ENCODE measurements at places on chromosomes 2 and 18.

GRCh38 chr2:126953483-126953882, 54.8 kb downstream of the TEX51 start:
- DNase-seq: no peak

GRCh38 chr2:58762176-58762781, 521.2 kb upstream of the FANCL start:
- peak; percentile 82 for DNase-seq

DNA sequence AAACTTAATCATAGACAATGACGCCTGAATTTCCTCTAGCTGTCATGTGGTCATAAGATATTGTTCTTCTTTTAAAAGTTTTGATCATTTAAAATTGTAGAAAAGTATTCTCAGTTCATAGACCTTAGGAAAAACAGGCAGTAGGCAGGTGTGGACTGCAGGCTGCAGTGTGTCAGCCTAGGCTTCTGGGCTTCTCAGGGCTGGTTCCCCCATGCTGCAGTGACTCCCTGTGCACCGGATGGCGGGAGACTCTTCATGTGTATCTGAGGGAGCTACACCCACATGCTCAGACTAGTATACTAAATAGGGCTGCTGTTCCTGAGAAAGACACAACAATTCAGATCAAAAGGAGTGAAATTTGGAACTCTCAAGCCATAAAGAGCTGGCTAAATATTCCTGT, 72.4 kb downstream of the PXDN start:
- no peak for DNase-seq

DNA sequence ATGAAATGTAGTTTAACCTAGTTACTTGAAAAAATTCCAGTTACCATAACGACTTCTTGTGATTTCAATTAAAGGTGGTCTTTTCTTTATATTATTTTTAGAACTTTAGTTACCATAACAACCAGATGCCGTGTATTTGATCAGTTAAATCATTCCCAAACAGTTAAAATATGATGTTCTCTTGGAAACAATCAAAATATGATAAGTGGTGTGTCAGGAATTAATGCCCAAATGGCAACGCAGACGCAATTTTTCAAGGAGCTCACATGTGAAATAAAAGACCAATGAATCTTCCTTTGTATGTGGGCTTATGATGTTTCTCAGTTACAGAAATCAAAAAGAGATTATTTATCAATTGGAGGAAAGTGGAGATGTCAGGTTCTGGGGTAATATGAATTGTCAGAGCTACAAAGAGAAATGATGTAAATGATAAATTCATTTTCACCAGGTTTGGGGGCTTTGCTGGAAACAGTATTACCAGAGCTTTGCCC, 189.1 kb upstream of the PARD3B start:
- DNase-seq: no peak

DNA sequence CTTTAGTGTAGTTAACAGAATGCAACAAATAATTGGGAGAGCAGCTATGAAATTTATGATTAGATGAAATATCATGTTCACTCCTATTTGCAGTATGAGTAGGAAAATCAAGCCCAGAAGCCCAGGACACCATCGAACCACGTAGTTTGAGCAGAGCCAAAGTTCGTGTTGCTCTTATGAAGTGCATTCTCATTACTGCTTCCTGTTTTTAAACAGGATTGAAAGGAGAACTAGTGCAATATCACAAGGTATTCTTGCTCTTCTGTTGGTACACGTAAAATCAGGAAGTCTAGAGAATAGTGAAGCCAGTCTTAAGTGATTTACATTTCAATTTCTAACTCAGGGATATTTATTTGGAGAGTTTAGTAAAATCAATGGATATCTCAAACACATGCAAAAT, 21.1 kb downstream of the ARHGAP15 start:
- no peak for DNase-seq

- peak; percentile 94 for DNase-seq
Measured at GRCh38 chr2:96637385-96638143, 548 bp downstream of the KANSL3 start.

- peak; percentile 88 for DNase-seq
Measured at GRCh38 chr2:85132834-85133637, at the start of gene TCF7L1. TCF7L1 (plus strand) TSS chr2:85133392; CDS start chr2:85133685, 293 bp downstream.

- no peak for DNase-seq
Measured at GRCh38 chr2:190477661-190478454, 56.7 kb downstream of the NEMP2 start.

GRCh38 chr18:76486574-76486973, 8.5 kb downstream of the ZNF516 start:
- DNase-seq: no peak

- DNase-seq: peak; percentile 95
Measured at GRCh38 chr2:119820275-119820674, 60.6 kb downstream of the PTPN4 start.

- DNase-seq: no peak
Measured at GRCh38 chr2:101150306-101151145, 656 bp downstream of the TBC1D8 start.
